ENCODE measurements at places on chromosomes 12 and 14.

DNA sequence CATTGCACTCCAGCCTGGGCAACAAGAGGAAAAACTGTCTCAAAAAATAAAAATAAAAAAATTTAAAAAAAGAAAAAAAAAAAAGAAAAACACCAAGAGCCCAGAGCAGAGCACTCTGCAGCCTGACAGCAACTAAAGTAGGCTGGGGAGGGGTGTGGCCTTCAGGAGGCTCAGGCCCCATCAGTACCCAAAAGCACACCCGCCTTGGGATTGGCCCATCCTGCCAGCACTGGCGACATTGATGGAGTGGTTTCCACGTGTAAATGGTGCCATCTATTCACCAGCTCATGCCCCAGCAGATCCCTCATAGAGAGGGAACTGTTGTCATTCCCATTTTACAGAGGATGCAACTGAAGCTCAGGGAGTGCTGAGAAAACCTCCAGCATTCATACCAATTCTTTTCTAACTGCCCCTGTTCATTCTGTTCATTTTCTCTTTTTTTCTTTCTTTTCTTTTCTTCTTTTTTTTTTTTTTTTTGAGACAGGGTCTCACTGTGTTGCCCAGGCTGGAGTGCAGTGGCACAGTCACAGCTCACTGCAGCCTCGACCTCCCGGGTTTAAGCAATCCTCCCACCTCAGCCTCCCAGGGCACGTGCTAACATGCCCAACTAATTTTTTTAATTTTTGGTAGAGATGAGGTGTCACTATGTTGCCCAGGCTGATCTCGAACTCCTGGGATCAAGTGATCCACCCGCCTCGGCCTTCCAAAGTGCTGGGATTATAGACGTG lies 89.3 kb downstream of the IRF2BPL start:
- DNase-seq, result no peak

DNA sequence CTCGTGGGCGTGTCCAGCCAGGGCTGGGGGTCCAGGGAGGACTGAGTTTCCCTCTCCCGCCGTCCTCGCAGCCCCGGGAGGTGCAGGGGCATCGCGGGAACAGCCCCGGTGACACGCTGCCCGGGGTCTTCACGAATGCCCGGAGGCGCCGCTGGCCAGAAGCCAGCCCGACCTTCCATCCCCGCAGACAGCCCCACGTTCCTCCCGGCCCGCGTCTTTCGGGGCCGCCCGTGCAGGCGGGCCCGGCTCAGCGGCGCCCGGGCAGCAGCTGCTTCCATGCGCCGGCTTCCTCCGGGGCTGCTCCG lies 827 bp upstream of the TEDC1 start:
- DNase-seq, result no peak

DNA sequence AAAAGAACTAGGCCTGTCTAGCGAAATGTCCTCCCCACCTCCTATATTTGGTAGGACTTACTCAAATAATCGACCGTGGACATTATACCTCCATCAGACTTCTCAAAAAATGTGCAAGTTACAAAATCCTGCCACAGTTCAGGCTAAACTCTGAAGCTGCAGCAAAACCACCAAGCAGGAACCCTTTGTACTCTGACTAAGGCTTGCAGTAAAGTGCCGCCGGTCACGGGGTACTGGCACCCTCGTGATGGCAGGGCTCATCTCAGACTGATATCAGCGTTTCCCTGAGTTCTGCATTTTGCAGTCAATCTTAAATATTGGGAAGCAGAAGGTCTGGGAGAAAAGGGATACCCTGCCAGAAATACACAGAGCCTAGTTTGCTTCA lies 17.1 kb downstream of the SLC11A2 start:
- DNase-seq, result peak; percentile 43

DNA sequence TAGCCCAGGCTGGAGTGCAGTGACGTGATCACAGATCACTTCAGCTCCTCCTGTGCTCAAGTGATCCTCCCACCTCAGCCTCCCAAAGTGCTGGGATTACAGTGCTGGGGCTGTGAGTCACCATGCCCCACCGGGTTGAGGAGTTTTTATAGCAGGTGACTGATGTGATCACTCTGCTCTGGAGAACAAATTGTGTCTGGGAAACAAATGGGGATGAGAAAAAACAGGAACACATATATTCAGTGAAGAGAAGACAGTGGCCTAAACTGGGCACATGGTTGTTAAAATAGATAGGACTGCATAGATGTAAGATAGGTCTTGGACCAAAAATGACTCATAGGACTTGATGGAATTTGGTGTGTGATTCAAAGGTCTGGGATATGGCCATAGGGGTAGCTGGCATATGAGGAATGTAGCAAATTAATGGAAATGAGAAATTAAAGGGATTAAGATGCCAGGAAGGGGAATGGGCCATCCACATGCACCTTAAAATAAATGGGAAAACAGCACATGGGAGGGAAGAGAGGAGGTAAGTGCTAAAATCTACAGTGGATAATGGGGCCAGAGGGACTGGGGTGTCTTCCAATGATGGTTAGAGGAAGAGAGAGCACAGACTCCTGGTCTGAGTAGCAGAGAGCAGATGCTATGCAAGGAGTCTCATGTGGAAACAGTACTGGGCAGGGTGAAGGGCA lies 11.2 kb downstream of the BCAT1 start:
- DNase-seq, result no peak

DNA sequence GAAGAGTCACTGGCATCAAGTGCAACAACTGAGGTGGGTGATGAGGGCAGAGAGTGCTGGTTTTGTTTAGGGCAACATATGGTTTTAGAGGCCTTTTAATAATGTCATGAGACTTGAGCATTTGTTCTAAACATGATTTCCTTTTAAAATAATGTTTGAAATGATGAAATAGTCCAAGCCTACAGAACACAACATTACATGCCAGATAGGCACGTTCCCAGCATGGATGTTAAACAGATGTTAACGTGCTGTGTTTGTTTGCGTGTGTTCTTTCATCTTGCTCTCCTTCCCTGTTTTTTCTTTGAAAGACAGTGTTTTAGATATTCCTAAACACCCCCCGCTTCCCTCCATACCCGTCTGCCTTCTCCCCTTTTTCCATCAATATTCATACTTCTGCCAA lies 82.3 kb downstream of the RGS6 start:
- no peak for DNase-seq

DNA sequence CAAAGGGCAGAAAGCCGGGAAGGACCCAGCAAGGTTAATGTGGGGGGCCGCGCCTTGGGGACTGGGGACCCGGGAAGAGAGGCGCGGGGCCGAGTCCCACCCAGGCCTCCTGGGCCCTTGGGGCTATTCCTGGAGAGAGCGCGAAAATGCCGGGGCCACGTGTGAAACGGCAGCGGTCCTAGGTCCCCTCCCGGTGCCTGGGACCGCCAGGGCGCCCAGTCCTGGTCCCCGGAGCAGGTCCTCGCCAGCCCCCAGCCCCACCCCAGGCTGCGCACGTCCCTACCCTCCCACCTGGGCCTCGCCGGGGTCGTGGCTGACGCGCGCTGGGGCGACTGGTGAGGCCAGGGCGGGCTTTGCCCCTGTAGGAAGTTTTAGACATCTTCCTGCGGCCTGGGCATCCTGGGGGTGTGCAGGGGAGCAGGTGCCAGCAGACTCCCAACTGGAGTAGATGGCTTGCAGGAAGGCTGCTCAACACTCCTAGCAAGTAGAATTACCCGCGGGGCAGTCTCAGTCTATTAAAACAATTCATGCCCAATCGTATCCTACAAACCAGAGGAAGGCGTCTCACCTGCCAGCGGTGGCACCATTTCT lies 708 bp downstream of the FAR2 start:
- no peak for DNase-seq

DNA sequence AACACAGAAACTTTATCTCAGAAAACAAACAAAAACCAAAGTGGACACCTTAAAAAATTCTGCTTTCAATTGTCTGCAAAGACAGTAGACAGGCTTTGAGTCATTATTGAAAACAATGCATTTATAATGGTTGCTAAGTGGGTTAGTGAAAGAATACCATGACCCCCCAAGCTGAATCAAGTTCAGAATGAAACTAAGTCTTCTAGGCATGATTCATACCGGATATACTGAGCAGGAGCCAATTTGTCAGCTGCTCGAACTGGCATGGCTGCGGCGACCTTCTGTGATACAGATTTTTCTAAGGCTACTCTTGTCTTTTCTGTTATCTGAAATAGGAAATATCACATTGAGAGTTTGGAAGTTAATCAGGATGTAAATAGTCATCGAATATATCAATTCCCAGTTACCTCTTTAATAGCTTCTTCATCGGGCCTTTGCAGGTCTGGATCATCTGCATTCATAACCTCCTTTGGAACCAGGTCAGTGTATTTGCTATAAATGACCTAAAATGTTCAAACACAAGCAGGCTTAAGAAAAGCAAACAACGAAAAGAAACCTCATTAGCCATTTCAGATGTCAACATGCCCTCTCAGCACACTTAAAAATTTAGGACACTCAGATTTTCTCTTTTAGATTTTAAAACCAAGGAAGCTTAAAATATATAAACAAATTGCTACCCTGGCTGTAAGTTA lies 22.3 kb downstream of the SNW1 start:
- no peak for DNase-seq
